ENCODE measurements at places on chromosomes 16 and 17. TPM values are rescaled to one million over a fixed set of nuclear protein-coding genes. Genes with fewer than 3 reads are reported as not detected.

The ASPA gene
- total RNA-seq, result not detected

DNA sequence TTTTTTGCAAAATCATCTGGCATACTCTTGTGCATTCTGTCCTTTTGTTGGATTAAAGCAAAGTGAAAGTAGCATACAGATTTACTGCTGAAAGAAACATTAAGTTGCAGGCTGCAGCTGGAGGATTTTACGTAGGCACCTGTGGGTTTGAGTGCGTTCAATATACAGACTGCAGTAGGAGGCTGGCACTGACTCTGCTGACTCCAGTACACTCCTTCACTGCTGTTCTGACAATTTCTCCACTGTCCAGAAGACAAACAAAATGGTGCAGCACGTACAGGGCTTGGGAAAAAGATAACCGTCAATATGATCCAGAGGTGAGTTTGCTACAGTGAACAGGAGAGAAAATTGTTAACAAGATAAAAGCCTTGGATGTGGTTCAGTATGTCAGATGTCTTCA lies 73.3 kb downstream of the TANC2 start:
- peak; percentile 28 for DNase-seq

DNA sequence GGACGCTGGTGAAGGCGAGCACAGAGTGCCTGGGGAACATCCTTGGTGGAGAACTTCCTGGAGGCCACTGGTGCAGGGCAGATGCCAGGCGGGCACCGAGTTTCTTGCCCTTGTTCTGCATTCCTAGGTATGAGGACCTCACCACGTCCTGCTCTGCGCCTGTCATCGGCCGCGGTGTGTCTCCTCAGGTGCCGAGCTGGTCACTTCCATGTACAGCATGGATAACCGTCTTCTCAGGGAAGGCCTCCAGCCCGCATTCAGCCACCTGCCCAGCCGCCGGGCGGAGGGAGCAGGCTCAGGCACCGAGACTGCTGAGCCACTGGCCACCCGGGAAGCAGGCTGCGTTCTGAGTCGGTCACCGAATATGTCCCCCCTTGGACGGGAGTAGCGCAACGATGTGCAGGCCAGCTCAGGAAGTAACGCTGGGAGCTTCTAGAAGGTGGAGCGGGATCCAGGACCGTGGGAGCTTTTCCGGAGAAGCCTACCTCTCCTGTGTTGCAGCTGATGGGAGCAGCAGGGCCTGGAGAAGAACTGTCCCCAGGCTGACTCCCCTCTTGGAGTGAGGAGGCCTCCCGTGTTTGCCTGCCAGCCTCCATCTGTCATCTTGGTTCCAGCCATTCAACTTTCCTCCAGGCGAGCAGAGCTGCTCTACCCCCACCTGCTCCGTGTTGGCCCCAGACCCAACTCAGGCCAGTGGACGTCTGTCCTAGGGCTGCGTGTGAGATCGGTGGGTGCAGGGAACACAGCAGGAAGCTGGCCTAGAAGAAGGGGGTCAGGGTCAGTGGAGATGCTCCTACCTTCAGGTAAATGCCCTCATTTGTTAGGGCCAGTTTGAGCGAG lies 2.1 kb upstream of the BAIAP2 start:
- no peak for DNase-seq

DNA sequence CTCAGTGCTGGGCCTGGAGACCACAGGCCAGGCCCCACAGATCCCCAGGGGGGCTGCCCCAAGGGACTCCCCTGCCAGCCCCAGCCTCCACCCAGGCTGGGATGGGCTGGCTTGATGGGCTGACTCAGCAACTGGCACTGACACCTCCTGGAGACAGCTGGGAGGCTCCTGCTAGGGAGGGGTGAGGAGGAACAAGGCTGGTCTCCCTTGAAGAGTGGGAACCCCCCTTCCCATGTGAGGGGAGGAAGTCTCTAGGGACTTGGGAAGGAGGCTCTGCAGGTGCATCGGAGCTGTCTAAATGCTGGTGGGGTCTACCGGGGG lies 10.4 kb downstream of the NHERF1 start:
- DNase-seq, result peak; percentile 27

Data from IMR-90 (cell line).